ENCODE measurements at places on chromosomes 2 and 18.

DNA sequence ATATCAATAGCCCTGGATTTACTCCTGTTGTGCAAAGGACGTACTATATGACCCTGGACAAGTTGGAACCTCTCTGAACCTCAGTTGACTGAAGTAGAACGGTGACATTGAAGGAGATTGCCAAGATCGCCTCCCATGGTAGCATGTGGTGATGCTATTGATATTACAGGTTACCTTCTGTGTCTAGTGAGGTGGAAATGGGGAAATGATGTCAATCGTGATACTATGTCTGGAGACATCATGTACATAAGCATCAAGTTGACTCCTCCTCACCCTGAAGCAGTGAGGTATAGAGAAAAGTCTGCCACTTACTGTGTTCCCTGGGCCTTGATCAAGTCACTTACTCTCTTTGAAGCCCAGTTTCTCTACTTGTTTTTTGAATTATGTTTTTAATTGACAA is 93.9 kb downstream of the KLF7 start:
- DNase-seq = no peak

DNA sequence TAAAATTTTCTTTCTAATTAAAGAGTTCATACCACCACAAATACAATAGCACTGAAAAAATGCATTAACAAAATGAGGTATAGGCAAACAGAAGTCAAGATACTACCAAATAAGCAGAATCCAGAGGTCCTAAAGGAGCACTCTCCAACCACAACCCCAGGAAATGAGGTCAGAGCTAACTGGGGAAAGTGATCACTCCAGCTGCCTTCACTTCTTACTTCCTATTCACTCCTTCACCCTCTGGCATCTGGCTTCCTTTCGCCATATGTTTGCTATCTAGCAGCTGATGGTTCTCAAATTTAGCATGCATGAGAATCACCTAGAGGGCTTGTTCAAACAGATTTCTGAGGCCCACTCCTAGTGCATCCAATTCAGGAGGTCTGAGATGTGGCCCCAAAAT is 212.6 kb upstream of the ACVR2A start:
- DNase-seq = no peak

DNA sequence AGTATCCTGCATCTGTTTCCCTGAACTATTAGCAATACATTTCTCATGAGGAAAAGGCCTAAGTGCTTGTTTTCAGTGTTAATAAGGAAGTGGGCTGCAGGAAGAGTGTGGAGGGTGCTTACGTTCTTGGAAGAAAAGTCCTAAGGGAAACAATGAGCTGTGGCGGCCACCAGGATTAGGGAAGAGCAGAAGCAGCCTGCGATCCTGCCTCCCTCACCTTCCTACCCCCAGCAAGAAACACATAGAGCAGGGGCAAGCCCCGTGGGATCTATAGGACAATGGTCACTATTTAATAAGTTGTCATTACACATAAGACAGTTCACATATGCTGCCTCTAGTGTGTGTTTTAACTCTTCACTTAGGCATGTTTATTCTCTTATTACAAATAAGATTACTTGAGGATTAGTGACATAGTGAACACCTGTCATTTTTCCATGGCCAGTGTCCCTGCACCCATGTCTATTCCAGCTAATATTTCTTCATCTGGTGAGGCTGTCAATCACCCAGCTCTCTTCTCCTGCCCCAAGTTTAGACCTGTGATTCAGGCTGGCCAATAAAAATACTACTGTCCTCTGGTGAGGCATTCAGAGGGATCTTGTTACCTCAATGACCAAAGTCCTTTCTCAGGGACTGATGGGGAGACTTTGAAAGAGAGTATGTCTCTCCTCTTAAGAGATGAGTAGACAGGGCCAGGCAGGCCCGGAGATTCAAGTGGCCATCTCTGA is 510.9 kb upstream of the CELF4 start:
- no peak for DNase-seq

GRCh38 chr2:103484906-103485305 is 723.1 kb downstream of the TMEM182 start:
- no peak for DNase-seq
